Mammary epithelial cell (primary cell): ENCODE measurements at places on chromosomes 7 and 10. TPM values are rescaled to one million over a fixed set of nuclear protein-coding genes. Genes with fewer than 3 reads are reported as not detected.

Gene SPDYE18
- total RNA-seq = 0.33 TPM

Gene CALHM2
- total RNA-seq = 4.8 TPM

Gene SDK1
- total RNA-seq = 2.0 and 4.0 TPM in 2 replicates

Gene C10orf62
- not detected for total RNA-seq

Gene KCND2
- not detected in 2 replicates for total RNA-seq

Gene GIMAP5
- not detected for total RNA-seq

Gene CADPS2
- total RNA-seq = 7.3 TPM

Gene ANKRD26
- total RNA-seq = 7.6 and 8.1 TPM in 2 replicates

Gene PPP3CB
- 21.2 TPM for total RNA-seq

Gene SLC29A4
- total RNA-seq = 4.8 TPM

Gene DDC
- not detected in 2 replicates for total RNA-seq

Gene ADAP1
- total RNA-seq = 21.4 and 27.3 TPM in 2 replicates
